ENCODE measurements at places on chromosomes 7 and 10.

DNA sequence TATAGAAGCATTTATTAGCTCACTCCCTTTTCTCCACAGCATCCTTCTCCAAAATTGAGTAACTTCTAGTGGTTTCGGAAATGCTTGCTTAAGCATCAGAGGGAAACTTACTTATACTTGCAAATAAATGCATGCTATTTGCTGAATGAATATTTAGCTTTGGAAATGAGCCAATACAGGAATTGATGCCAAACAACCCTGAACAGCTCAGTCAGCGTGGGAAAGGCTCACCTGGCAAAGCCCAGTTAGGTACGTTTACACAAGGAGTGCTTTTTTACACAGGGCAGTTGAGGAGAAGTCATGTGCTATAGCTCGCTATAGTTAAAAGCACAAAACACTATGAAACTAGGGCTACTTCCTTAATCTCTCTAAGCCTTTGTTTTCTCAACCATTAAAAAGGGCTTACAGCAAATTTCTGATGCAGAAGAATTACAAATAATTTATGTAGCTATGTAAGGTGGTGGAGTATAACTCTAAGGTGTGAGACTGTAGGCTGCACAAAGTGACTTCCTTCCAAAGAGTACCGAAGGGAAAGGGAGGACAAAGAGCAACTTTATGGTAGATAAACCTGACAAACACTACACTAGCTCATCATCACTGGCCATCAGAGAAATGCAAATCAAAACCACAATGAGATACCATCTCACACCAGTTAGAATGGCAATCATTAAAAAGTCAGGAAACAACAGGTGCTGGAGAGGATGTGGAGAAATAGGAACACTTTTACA is 498.2 kb downstream of the PHTF2 start:
- DNase-seq, result no peak

- no peak for DNase-seq
Measured at GRCh38 chr7:130490311-130490791, 1.5 kb upstream of the MEST start.

- no peak for DNase-seq
Measured at GRCh38 chr7:134802762-134803161, 23.3 kb downstream of the CALD1 start.

- no peak for DNase-seq
Measured at GRCh38 chr7:118312051-118312450, 87.5 kb downstream of the ANKRD7 start.

- no peak for DNase-seq
Measured at GRCh38 chr10:118551535-118552100, 43.8 kb downstream of the PRLHR start.

DNA sequence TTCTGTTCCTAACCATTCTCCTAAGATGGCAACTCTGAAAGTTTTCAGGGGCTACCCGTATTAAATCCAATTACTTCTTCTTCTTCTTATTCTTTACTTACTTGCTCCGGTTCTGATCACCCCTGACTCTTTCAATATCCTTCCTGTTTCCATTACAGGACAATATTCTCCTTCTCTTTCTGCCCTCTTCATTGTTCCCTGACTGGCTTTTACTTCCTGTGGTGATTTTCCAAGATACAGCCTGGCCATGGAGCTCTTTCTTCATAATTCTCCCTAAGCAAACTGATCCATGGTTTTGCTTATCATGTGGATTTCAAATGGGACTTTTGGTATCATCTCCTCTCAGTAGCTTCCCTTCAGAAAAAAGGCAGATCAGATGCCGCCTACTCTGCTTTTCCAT is 35.4 kb downstream of the CCDC186 start:
- DNase-seq, result no peak

DNA sequence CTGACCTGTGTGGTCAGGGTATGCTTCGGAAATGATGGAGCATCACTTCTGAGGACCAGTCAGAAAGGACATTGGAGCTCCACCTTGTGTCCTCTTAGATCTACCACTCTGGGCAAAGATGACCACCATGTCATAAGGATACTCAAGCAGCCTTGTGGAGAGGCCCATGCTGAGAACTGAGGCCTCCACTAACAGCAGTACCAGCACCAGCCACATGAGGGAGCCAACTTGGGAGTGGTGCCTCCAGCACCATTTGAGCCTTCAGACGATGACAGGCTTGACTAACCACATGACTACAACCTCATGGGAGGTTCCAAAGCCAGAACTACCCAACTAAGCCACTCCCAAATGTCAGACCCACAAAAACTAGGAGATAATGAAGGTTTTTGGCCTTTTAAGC is 116.0 kb downstream of the NPTX2 start:
- no peak for DNase-seq

DNA sequence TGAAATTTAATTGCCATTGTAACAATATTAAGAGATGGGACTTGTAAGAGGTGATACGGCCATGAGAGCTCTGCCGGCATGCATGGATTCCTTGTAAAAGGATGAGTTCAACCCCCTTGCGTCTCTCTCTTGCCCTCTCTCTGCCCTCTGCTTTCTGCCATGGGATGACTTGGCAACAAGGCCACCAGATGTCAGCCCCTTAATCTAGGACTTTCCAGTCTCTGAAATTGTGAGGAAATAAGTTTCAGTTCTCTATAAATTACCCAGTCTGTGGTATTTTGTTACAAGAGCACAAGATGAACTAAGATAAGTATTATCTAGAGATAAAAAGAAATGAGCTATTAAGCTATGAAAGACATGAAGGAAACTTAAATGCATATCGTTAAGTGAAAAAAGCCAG is 145.7 kb upstream of the AHR start:
- no peak for DNase-seq

GRCh38 chr10:8396675-8397074 is 342.2 kb downstream of the GATA3 start:
- no peak for DNase-seq

DNA sequence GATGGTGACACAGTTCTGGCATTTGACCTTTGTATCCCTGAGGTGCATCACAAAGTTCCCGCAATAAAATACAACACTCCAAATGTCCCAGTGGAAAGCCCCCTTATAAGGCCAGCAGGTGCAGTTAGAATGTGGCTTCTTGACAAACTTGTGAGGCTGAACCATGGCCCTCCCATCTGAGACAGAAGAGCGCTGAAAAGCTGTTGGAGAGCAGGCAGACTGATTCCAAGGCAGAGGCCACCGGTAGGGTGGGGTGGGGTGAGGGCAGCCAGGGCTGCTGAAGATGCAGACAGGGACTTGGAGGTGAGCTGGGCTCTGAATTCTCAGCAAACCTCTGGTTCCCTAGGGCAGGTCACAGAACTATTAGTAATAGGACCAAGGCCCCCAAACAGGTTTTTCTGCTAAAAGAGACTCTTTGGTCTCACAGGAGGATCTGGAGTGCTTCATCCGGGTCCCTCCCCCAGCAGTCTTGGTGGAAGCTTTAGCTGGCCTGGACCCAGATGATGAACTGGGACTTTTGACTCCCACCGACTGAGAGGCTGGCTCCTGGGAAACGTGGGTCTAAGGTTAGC is 15.6 kb upstream of the CHST3 start:
- no peak for DNase-seq

GRCh38 chr7:99031496-99031895 is 112.4 kb downstream of the SMURF1 start:
- no peak for DNase-seq

DNA sequence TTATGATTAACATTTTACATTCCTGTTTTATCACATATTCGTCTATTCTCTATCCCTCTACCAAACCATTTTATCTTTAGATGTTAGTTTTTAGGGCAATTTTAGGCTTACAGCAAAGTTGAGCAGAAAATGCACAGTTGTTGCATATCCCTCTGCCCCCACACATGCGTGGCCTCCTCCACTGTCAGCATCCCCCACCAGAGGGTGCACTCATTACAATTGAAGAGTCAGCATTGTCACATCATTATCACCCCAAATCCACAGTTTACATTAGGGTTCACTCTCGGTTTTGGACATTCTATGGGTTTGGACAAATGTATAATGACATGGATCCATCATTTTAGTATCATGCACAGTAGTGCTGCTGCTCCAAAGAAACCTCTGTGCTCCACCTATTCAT is 86.4 kb downstream of the WDR37 start:
- DNase-seq, result no peak

DNA sequence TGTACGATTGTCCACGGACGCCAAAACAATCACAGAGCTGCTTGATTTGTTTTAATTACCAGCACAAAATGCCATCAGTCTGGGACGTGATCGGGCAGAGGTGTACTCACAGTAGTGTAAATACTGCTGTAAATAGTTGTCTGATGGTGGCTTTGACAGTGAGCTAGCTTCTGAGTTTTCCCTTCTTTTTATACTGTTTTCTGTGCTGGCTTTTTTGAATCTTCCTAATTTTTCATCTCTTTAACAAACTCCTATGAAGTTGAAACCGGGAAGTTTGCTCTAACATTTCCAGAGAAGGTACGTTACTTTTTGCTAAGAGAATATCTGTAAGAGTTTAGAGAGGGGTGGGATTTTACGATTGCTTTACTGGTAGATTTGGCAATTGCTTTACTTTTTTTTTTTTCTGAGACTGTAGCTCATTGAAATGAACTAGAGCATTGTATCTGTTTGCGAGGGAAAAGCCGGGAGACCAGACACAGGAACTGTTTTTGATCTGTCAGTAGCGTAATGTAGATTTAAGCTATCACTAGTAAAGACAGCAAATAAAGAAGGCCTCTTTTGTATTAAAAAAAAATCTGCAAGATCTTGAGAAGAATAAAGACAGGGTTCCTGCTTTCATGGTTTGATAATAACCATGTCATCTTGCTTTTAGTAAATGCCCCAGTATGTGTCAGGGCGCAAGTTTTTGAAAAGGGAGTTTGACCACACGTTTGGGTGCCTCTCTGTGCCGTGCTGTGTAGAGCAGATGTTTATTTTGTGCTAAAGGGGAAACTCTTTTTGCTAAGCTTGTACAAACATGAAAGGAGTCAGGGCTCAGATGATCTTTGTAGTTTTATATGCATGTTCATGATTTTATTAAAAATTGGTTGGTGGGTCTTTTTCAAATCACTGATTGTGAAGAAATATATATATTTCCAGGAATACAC is 712 bp downstream of the FOXP2 start:
- no peak for DNase-seq

- no peak for DNase-seq
Measured at GRCh38 chr10:8790390-8790789, 735.9 kb downstream of the GATA3 start.

DNA sequence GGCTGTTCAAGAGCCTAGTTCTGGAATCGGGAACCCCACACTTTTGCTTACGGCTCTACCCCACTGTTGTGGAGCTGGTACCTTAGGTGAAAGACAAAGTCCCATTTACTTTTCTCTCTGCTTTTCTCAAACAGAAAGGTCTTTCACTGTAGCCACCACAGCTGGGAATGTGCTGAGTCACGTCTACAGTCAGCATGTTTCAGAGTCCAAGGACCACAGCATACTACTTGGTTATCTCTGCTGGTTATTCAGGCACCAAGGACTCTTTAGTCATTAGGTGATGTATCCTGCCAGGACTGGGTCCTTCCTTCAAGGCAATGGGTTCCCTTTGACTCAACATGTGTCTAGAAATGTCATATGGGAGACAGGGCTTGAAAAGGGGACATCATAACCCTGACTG is 266.8 kb upstream of the STEAP1 start:
- no peak for DNase-seq

DNA sequence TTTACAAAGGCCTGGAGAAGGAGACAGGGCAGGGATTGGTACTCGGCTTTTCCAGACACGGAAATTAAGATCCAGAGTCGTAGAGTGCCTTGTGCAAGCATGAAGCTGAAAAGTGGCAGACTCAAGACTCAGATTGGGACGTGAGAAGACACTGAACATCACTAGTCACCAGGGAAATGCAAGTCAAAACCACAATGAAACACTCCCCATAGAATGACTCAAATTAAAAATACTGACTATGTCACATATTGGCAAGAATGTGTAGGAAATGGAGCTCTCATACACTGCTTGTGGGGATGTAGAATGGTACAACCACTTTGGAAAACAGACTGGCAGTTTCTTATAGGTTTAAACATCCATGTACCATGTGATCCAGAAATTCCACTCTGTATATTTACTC is 472.0 kb downstream of the RPS24 start:
- DNase-seq, result no peak

GRCh38 chr7:34277016-34277802 is 371.9 kb downstream of the BMPER start:
- DNase-seq, result no peak

DNA sequence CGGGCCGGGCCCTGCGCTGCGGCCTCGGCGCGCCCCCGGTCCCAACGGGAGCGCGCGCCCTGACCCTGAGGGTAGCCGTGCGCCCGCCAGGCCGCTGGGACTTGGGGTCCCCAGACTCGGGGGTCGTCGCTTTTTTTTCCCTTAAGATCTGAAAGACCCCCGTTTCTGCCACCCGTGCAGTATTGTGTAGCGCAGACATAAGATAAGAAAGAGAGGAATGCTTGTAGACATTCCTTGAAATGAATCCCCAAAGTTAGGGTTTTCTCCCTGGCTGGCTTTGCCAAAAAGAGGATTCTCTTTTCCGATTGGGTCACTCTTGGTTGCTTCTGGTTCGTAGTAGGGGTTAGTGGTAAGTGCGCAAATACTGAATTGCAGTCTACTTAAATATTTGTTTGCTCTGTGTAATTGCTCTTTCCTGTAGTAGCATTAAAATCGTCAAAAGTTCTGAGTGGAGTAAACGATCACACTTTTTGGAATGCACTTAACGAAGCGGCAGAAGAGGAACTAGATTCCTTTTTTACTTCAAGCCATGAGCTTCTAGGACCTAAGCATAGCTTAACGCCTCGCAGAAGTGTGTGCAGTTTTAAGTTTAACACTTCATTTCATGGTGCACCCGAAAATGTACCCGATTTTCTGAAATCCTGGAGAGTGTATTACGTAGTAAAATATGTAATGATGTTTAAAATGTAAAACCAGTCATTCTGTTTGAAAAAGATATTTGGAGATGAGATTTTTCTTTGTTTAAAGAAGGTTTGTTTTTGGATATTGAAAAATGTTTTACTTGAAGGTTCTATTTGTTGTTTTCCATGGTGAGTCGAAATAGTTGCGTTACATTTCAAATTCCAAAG is 1.3 kb downstream of the CUL1 start:
- DNase-seq, result no peak

DNA sequence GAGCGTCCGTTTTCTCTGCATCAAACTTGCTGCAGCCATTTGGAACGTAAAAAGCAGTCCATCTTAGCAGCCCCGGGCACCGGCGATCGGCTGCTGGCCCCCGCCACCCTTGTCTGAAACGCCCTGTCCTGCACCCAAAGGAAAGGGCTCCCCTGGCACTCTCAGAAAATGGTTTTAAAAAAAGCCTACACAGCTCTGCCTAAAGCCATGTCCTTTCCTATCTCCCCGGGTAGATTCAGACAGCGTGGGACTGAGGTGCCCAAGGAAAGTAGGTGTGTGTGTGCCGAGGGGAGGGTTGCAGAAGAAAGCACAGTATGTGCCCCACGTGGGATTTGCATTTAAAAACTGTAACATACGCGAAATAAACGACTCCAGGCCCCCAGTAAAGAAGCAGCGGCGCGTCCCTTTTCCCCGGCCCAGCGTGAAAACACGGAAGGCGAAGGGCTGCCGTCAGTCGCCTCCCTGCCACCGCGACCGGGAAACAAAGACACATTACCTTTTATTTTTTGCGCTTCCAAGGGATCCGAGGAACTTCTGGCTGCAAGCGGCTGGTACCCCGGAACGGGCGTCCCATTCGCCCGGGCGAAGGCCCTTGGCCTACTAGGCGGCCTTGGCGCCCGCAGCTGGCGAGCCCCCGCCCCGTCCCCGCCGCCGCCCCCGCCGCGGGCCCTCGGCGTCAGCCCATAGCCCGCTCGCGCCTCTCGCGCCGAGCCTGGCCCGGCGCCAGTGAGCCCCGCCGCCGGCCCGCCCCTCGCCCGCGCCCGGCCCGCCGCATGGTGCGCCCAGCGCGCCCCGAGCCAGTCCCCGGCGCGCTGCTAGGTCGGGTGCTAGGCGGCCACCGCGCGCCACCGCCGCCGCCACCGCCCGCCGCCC is 304.6 kb downstream of the PRPF18 start:
- no peak for DNase-seq

All from T1000 (cell line).